GF-D8 (cell line): ENCODE measurements at places on chromosomes 7 and 10.

GRCh38 chr7:123624527-123625183 is 23.0 kb downstream of the ASB15 start:
- no peak for DNase-seq

GRCh38 chr7:73359746-73360375 is 31.9 kb downstream of the FKBP6 start:
- DNase-seq = no peak

GRCh38 chr10:130772676-130773075 is 538.8 kb downstream of the TCERG1L start:
- DNase-seq = no peak

DNA sequence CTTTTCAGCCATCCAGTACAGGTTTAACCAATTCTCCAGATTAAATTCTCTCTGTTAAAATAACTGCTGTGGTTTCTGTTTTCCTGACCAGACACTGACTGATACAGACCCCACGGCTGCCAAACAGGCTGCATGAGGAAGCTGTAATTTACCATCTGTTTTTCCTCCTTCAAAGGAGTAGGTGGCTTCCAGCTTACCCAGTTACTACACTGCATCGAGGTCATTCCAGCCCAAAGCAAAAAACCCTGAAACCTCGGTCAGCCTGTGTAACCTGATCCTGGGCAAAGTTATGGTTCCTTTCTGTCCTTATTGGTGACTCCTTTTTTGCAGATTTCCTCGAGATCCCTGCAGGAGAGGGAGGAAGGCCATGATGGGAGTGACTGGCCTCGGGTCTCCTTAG is 27.9 kb upstream of the LOXL4 start:
- no peak for DNase-seq

DNA sequence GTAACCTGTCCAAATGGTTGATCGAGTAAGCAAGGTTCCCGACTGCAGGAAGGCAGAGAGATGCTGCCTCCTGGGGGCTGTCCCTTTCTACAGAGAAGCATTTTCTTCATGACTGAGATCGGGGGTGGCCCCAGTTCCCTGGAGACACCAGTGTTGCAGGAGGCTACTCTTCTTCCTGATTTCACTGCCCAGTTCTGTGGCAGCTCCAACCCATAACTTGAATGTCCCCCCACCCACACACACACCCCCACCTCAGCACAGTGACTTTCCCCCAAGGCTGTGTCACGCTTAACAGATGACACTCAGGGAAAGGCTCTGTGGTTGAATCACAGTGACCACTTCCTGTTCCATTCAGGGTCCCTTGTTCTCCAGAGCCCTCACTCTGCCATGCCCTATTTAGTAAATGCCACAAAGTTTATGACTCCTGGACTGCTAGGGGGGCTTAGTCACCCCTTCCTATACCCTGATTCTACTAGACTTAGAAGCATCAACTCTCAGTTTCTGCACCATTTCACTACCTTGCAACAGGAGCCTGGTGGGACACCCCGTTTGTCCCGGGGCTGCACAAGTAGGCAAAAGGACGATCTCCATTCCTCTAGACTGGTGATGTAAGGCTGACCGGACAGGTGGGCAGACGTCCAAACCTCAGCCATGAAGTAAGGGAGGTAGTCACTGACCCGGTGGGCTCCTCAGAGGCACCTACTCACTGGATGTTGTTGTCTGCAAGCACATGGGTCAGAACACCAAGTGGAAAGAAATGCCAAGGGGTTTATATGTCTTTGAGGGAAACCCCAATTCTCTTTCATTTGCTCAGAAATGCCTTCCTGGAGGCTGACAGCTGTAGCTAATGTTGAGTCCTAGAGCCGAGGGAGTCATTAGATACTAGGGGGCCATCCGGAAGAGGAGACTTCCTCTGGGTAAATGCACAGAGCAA is 31.3 kb upstream of the SMC3 start:
- no peak for DNase-seq

DNA sequence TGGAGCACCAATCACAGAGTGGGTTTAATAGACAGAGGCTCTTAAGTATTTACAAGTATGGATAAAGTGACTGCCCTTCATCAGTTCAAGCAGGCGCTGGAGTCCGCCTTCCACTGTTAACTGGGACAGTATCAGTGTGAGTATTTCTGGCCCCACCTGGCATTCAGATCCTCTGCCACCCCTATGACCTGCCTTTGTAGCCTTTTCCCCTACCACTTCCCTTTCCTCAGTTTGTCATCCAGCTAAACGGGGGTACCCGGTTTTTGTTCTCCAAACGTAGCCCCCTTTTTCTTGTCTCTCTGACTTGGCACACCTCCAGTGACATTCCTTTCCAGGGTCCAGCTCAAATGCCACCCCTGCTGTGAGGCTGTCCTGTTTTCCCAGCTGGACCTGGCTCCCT is 134.4 kb downstream of the SNX10 start:
- DNase-seq = no peak

- DNase-seq = no peak
These were observed 123.8 kb upstream of the PRPS1L1 start for GRCh38 chr7:18151422-18151821.

DNA sequence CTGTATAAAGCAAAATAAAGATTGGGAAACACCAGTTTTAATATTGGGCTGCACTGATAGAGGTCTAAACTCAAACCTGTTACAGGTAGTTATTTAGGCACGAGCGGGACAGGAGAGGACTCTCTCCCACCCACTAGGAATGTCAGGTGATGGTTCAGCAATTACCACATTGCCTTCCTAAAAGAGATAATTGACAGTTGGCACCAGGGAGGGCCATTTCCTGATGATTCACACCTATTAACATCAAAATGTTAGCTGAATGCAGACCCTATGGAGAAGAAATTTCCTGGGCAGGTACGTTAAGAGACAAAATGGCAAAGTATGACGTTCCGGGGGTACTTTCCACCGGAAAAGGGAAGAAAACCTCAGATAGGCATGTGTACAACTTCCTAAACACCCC is 272.6 kb downstream of the SDHAF3 start:
- no peak for DNase-seq

DNA sequence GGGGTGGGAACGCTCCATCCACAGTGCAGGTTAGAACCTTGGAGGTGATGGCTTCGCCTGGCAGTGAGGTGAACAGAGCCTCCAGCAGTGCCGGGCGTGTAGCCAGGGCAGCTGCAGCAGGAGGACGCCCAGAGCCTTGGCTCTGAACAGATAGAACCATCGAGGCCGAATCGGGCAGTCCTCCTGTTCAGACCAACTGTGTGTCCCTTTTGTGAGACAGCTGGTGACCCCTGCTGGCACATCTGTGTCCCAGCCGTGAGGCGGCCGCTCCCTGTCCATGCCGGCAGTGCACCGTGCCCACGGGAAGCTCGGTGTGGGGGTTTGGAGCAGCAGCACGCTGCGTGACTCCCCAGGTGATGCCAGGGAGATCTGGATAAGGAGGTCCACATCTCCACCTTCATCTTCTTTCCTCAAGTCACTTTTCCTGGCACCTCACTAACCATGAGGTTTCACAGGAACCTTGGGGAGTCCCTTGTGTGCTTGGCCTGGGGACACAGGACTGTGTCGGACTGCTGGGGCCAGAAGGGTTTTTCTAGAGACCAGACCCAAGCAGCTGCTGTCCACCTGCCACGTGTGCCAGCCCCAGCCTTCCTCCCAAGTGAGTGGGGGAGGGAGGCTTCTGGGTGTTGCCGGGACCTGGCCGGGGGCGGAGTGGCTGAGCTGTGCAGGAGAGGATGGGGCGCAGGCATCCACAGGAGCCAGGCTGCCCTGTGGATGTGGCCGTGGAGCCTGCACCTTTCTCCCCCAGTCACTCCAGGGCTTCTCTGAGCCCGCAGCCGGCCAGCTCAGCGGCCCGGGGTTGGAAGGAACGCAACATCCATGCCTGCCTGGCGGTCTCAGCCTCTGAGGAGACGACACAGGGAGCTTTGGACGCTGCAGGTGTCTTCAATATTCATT is 69.4 kb downstream of the DNAJB6 start:
- no peak for DNase-seq
